ENCODE measurements at places on chromosomes 16 and 17. TPM values are rescaled to one million over a fixed set of nuclear protein-coding genes. Genes with fewer than 3 reads are reported as not detected.

GRCh38 chr17:19718613-19719354, 2.4 kb upstream of the SLC47A2 start:
- peak; percentile 34 for DNase-seq

EVI2B gene
- total RNA-seq = 2.9 TPM

DNA sequence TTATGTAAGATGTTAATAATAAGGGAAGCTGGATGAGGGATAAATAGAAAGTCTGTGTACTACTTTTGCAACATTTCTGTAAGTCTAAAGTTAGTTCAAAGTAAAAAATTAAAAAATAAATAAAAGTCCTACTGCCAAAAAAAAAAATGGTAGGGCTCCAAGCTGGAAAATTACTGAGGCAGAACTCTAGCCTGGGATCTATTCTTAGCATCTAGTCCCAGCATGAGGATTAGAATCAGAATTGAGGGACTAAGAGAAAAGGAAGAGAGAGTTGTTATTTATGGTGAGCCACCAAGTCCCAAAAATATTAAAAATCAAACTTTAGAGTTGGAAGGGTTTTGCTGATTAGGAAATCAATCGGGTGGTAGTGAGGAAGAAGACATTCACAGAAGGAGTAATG, 110.3 kb downstream of the CYB561 start:
- no peak for DNase-seq

MPO gene
- 0.08 TPM for total RNA-seq

- no peak for DNase-seq
Observed at GRCh38 chr17:47192554-47192953, 3.5 kb upstream of the CDC27 start.

GRCh38 chr16:63453261-63453660, 1417.0 kb upstream of the CDH8 start:
- no peak for DNase-seq
